ENCODE measurements at places on chromosomes 12 and 14. TPM values are rescaled to one million over a fixed set of nuclear protein-coding genes. Genes with fewer than 3 reads are reported as not detected.

- no peak for DNase-seq
- no peak overlapping the region for H3K4me3 ChIP-seq
- peaks cover 5% of the 10 kb centered on the region for H3K4me1 ChIP-seq
Observed at GRCh38 chr12:131721548-131721947, 10.7 kb downstream of the SFSWAP start.

The ERBB3 gene
- total RNA-seq, result 0.97 TPM

The SLC24A4 gene
- total RNA-seq, result not detected

DNA sequence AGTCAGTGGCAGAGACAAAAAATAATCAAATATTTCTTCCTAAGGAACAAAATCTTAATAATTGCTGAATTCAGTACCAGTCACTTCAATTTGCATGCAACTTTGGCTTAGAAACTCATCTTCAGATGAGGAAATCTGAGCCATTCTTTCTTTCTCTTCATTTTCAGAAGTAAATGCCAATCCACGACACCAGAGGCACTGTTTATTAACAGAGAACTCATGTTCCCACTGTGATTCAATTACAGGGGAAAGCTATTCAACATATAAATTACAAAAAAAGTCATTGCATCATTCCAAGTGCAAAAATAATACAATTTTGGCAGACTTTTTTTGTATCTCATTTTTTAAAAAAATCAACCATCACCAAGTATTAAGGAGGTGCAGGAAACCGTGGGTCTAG lies 816.1 kb upstream of the TMEM132C start:
- no peak overlapping the region for H3K27ac ChIP-seq
- no peak overlapping the region for H3K4me3 ChIP-seq
- peaks cover 21% of the 10 kb centered on the region for H3K27me3 ChIP-seq
- H3K4me1 ChIP-seq, result peaks cover 7% of the 10 kb centered on the region
- no peak for DNase-seq

DNA sequence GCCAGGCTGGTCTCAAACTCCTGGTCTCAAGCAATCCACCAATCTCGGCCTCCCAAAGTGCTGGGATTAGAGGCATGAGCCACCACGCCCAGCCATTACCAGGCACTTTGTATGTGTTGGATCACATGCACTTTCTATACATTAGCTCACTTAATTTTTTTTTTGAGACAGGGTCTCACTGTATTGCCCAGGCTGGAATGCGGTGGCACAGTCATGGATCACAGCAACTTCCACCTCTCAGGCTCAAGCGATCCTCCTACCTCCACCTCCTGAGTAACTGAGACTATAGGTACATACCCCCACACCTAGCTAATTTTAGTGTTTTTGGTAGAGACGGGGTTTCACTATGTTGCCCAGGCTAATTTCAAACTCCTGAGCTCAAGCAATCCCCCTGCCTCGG lies 203.0 kb upstream of the MYL2 start:
- DNase-seq, result no peak
- H3K4me3 ChIP-seq, result no peak overlapping the region
- no peaks in the 10 kb centered on the region for H3K4me1 ChIP-seq
- H3K27ac ChIP-seq, result no peak overlapping the region
